ENCODE measurements at places on chromosomes 12 and 14.

DNA sequence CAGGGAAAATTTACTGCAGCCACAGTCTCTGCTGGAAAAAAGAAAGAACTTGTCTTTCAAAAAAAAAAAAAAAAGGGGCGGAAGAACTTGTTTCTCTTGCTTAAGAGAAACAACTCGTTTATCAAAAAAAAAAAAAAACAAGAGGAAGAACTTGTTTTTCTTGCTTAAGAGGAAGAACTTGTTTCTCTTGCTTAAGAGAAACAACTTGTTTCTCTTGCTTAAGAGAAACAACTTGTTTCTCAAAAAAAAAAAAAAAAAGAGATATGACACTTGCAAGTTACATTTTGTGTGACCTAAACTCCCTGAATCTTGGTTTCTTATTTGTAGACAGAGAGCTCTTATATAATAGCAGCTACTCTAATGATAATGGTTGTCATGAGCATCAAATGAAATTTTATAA lies 44.7 kb upstream of the USP15 start:
- no peak for DNase-seq

- DNase-seq: no peak
These were observed 9.8 kb downstream of the CCDC85C start for GRCh38 chr14:99593971-99594841.

- no peak for DNase-seq
These were observed 508.5 kb downstream of the ETNK1 start for GRCh38 chr12:23133471-23133870.

- no peak for DNase-seq
These were observed 14.9 kb downstream of the FIGNL2 start for GRCh38 chr12:51833448-51834227.

GRCh38 chr14:63134801-63135200 lies 69.4 kb upstream of the RHOJ start:
- no peak for DNase-seq

DNA sequence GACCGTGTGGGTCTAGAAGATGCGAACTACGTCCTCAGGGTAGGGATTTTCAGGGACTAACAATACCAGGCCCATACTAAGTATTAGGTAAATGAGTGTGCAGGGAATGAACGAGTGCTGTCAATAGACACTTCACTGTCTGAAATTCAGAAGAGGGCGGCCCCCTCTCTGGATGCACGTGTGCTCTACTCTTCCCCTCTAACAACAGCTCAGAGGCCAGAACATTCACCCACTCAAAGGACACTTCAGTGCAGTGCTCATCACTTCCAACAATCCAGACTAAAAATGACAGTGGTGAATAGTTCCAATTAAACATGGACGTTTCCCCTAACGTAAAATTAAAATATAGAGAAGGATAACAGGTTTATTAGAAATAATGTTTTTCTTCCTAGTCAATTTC lies 199.9 kb downstream of the CALM1 start:
- no peak for DNase-seq

GRCh38 chr14:31578792-31579501 lies 17.7 kb downstream of the NUBPL start:
- no peak for DNase-seq

Measured in prostate gland (tissue), 2 donors.